NCI-H1092 (cell line): ENCODE measurements at places on chromosomes 2 and 18.

DNA sequence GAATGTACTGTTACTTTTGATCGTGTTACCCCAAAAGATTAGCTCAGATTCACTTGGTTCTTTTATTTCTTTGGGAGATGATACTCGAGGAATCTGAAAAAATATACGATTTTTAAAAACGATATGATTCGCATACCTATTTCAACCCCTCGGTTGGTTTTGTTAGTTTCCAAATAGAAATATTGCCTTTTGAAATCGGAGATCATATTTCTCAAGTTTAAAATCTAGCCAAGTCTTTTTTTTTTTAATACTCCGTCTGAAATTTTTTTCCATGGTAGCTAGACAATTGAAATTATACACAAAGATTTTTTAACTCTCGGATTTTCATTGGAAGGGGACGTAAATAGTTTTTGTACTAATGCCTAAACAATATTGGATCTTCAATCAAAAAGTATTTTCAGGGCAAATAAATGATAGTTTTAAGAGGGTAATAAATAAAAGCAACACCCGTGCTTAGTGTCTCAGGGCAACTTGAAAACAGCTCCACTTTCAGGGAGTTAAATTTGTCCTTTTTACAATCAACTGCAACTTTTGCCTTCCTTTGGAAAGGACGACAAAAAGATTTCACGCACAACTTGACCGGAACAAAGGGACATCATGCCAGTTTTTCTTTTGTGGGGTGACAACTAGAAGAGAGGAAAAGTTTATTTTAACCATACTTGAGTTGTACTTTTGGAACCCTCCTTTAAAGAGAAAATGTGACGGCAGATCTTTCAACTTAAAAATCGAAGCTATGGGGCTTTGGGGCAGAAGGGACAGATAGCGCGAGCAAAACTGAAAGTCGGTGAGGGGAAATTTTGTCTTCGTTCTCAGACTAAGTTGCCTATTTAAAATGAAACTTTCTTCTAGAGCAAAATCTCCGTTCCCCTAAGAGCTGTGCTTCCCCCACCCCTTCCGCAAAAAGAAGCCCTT, 5.8 kb upstream of the ONECUT2 start:
- no peak for DNase-seq

GRCh38 chr2:170180031-170180566, 2.2 kb downstream of the MYO3B start:
- no peak for DNase-seq

GRCh38 chr2:168346725-168347477, 99.5 kb upstream of the STK39 start:
- DNase-seq, result peak; percentile 60

DNA sequence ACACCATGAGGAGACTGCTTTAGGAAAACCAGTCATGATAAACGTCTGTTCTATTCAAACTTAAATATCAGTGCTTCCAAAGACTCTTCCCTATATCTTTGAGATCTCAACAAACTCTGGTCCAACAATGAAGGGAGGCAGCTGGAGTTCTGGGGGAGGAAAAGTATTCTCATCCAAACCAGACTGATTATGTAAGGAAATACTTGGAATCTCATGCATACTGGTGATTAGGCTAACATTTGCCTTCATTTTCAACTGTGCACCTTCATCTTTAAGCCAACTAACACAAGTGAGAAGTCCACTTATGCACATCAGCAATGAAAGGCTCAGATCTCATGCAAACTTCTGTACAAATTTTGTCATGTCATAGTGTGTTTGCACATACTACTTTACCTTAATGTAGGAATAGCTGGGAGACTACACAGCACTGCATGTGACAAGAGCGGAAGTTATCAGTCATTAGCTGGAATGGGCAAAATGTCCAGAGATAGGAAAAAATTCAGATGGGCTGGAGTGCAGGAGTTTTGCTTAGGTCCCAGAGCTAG, 67.5 kb upstream of the STK17B start:
- no peak for DNase-seq

DNA sequence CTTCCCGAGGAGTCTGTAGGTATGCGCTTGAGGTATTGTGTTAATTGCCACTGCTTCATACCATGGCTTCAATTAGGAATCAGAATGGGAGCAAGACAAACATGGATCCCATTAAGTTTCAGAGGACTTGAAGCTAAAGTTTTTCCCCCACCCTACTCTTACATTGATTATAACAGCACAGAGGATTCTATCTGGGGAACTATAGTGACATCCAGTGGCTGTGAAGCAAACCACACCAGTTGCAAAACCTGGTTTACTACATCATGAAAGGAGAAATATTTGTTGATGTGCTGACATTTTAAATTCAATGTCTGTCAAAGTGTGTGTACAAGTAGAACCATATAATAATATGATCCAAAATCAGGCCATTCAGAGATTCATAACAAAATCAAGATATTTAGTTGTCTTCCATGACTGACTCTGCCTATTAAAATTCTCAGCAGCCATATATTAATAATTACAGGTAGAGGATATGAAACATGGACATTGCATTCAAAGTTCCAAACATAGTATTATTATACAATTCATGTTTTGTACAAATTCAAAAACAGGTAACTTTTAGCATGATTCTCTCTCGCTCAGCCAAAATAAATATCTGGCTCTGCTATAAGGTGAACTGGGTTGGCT, 82.9 kb downstream of the GRB14 start:
- DNase-seq, result no peak

GRCh38 chr2:178205853-178206521, 11.7 kb downstream of the OSBPL6 start:
- no peak for DNase-seq

- no peak for DNase-seq
These were observed 5.4 kb downstream of the RAB11FIP5 start for GRCh38 chr2:73107211-73107926.

GRCh38 chr2:181126311-181126868, 146.0 kb downstream of the UBE2E3 start:
- DNase-seq, result no peak

GRCh38 chr2:229855116-229855515, 66.7 kb downstream of the TRIP12 start:
- no peak for DNase-seq

- no peak for DNase-seq
These were observed 156.1 kb upstream of the CYRIA start for GRCh38 chr2:16821692-16822091.

GRCh38 chr2:69097891-69098655, 85.1 kb downstream of the ANTXR1 start:
- DNase-seq, result no peak

- DNase-seq, result no peak
These were observed 657.2 kb downstream of the ERBB4 start for GRCh38 chr2:211881449-211881848.

GRCh38 chr2:152716805-152717227, 445 bp downstream of the PRPF40A start:
- DNase-seq, result no peak

DNA sequence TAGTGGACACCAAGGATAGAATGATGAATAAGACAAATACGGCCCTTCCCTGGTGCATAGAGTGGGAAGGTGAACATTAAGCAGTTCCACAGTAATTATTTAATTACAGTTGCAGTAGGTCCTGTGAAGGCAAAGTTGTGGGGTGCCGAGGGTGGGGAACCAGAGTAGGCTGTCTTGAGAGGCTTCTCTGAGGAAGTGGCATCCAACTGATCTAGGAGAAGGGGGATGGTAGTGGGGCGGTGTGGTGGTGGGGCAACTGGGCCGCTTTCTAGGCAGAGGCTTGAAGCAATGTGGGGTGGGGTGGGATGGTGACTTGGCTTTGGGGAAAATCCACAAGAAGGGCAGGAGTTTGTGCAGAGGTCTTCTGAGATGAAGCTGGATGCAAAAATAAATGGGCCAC, 11.7 kb downstream of the ACSL3 start:
- DNase-seq, result no peak

DNA sequence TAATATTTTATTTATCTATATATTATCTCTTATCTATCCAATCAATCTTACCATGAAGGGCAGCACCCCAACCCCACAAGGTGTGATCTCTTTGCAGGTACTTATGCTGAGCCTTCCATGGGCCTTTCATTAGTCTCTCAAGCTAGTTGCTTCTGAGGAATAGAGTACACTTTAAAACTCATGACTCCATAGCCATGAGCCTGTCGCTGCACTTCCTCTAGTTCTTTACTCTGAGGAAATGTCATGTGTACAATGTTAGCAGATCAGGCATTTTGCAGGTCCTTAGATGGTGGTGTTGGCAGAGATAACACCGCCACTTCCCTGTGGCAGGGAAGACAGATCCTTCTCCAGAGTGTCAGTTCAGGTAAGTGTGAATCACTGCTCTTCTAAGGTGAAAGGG, 29.5 kb upstream of the STAT4 start:
- no peak for DNase-seq

- no peak for DNase-seq
These were observed at the start of gene LIMS2 for GRCh38 chr2:127675331-127676261. Gene LIMS2 (minus strand): TSS chr2:127675530. CDS start chr2:127675024, 506 bp downstream.

DNA sequence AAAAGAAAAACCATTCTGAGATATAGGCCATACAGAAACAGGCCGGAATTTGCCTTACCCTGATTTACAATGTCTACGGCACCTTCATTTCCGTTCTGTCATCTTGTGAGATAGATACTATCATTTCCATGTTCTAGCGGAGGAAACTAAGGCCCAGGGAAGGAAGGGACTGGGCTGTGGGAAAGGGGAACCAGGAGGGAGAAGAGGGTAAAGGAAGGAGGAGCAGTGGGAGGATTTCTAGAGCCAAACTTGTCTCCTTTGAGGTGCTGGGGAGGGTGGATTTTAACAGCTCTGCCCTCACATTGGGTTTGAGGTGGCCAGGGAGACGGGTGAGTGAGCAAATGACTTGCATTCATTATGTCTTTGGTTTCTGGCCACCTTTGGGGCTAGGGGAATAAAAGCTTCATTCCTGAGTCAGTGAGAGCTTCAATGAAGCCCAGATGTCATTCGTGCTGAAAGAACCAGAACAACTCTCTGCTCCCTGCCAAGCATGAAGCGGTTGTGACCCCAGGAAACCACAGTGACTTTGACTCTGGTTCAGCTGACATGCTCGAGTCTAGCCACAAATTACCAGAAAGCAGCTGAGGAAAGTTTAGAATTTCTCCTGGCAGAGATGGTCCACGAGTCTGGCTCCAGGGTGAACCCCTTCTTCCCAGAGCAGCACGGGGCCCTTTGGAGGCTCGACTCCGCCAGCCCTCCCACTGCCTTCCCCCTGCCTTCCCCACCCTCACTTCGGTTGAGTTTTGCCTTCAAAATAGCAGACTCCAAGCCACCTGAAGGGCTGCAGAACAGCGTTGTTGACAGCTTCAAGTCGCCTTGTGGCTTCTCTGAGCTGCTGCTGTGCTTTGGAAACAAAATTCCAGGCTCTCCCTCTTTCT, 3.8 kb downstream of the ACTG2 start:
- no peak for DNase-seq

- no peak for DNase-seq
These were observed 750 bp downstream of the STRADB start for GRCh38 chr2:201452058-201452921.

DNA sequence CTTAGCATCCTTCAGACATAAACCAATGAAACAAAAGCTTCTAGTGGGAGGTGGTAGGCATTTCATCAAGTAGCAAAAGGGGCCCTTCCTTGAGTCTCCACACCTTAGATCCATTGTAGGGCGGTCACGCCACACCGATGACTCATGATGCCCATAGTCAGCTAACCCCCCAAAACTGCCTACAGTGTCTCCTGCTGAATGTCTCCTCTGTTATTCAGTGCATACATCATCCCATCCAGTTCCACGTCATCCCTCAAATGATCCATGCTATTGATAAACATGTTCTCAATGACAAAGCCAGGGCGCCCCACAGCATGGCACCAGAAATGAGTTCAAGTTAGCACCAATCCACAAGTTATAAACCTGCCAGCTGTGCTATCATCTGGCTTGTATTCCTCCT, 57.4 kb upstream of the ACKR3 start:
- DNase-seq, result no peak

DNA sequence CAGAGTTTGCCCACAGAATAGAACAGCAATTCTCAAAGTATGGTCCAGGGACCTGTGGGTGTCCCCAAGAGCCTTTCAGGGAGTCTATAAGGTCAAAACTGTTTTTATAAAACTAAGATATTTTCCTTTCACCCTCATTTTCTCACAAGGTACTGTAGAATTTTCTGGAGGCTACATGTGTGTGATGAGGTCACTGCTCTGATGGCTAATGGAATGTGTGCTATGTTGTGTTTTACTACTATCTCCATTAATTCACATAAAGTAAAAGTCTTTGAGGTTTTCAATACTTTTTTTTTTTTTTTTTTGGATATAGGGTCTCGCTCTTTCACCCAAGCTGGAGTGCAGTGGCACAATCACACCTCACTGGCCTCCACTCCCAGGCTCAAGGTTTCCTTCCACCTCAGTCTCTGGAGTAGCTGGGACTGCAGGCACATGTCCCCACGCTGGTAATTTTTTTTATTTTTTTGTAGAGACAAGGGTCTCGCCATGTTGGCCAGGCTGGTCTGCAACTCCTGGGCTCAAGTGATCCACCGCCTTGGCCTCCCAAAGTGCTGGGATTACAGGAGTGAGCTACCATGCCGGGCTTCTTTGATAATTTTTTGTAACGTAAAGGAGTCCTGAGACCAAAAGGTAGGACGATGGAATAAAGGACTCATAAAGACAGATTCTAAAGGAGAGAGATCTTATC, 1.8 kb downstream of the TRABD2A start:
- DNase-seq, result no peak

GRCh38 chr2:42252464-42252863, 83.3 kb downstream of the EML4 start:
- no peak for DNase-seq

DNA sequence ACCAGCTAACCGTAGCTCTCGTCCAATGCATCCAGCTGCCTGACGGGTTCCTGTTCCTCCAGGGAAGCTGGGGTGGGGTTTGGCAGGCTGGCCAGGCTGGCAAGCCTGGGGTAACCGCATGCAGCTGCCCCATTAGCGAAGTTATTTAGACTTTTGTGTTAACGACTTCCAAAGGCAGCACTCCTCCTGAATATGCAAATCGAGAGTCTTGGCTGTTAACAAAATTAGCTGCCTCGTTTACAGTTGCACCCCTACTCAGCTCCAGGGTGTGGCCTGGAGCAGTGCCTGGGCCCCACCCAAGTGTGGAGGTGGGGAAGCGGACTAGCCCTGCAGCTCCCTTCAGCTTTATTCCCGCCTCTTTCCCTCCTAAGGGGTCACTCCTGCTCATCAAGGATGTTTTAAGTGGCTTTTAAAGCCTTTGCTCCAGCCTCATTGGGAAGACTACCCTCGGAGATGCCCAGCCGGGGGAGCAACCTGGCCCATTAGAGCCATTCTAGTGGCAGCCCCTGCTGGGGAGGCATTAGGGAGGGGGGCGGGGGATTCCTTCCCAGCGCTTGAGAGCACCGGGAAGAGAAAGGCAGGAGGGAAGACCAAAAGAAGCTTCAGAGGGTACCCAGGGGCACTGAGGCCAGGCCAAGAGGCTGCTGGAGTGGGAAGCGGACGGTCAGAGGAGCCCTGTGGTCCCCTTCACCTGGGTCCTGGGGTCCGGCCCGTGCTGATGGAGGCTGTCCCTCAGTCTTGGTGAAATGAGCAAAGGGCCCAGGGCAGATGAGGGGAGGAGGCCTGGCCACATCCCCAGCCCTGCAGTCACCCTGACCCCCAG, 204.1 kb downstream of the CELF4 start:
- DNase-seq, result no peak

GRCh38 chr2:44974064-44974715, 32.7 kb downstream of the SIX3 start:
- peak; percentile 62 for DNase-seq
